ENCODE measurements at places on chromosomes 1 and 21.

- peak; percentile 47 for DNase-seq
Measured at GRCh38 chr1:162404550-162405160, 7.3 kb downstream of the SH2D1B start.

GRCh38 chr21:45256021-45256911, 31.4 kb downstream of the POFUT2 start:
- DNase-seq: no peak

GRCh38 chr1:47687631-47688460, 250.0 kb downstream of the FOXD2 start:
- no peak for DNase-seq

DNA sequence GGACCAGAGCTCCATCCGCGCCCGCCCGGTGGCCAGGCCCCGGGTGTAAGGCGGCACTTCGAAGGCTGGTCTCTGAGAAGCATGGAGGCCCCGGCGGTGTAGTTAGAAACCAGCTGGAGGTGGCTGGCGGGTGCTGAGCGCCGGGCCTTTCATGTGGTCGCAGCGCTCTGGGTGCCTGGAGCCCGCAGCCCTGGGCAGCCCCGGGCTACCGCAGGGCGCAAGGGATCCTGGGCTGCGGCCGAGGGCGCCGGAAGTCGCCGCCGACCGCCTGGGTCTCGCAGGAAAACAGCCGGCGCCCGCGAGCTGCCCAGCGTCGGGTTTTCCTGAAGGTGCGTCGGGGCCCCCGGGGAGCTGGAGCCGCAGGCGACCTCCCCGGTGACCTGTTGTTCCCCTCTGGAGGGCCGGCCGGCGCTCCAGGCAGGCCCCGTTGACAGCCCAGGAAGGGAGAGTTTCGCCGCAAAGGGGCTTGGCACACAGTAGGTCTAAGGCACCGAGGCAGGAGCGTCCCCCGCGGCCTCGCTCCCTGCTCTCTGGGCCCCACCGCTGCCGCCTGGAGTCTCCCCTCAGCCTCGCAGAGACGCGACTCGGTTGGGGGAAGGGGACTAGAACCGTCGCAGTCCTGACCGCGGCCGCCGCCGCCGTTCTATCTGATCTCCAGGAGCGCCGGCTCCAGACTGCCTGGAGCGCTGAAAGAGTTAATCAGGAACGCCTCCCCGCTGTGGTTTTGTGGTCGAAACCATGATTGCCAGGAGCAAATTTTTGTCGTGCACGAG, 2.7 kb downstream of the GRHL3 start:
- peak; percentile 39 for DNase-seq

DNA sequence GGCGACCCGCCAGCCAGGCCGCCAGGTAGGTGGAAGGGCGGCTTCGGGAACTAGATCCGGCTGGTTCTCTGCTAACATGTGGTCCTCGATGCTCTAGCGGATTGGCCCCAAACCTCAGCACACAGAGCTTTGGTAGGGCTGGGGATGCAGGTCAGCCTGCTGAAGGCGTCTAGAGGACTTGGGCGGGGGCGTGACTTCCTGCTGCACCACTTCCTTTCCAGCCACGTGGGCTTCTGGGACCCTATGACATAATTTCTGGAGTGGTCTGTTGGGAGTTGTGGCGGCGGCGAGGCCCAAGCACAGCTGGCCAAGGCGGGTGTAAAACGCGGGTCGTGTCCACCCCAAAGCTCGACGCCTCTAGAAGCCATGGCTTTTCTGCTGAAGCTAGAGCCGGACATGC, 124.5 kb downstream of the ATF6 start:
- no peak for DNase-seq

DNA sequence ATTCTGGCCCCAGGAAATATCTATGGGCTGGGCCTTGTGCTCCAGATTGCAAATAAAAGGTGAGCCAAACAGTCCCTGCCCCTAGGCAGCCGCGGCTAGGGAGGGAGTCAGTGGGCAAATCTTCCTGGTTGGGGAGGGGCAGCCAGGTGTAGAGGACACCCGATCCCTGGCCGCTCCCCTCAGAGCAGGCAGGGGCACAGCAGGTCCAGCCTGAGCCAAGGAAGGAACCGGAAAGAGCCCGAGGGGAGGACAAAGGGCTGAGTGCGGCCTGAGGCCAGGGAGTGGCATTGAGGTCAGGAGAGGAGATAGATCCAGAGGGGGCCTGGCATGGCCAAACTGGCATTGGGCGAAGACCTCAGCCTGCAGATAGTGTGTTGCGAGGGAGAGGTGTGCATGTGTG, 36.6 kb upstream of the ARF1 start:
- no peak for DNase-seq

DNA sequence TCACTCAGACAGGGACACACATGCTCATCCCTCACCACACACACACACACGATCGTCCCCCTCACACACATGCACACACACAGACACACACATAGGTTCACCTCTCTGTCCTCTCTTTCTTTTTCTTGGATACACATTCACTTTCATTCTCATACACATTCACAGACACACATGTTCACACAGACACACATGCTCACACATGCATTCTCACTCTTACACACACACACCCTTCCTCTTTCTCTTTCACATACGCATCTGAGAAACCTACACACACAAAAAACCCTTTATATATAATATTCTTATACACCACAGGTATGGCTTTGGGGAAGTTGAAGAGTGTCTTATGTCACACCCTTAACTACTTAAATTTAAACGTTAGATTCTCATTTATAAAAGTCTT, 248.6 kb upstream of the RUNX1 start:
- DNase-seq: peak; percentile 15

DNA sequence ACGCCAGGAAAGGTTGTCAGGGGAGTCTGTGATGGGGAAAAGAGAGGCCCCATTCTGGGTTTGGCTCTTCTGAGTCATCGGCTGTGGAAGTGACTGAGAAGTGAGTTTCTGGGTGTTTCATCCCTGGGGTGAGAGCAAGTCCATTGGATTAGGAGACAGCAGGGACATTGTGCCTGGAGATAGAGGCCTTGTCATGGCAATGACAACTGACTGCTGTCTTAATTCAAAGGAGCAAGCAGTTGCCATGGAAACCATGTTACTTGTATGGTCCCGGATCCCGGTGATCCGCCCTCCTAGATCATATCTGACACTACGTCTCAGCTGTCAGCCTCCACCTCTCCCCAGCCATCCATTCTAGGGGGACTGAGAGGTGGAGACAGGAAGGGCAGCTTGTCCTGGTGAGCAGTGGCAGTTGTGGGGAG, 34.4 kb downstream of the KIAA0040 start:
- DNase-seq: no peak

- no peak for DNase-seq
Measured at GRCh38 chr1:29883411-29883832, 647.1 kb downstream of the PTPRU start.

DNA sequence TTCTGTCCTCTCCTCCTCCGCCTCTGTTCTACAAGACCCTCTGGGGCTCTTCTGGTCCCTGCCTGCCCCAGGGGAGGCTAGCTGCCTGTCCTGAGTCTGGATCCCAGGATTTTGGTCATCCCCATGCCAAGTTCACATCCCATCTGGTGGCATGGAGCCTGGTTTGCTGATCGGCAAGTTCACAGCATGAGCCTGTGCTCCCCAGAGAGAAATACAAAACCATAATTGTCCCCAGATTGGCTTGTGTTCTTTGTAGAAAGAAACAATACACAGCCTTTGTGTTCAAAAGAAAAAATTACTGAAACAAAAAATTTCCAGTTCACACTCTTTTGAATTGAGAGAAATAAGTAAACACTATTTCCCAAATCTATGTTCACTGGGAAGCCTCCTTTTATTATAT, 149.4 kb upstream of the ZC3H12A start:
- no peak for DNase-seq

- DNase-seq: no peak
Measured at GRCh38 chr1:246317332-246318035, 189.6 kb downstream of the SMYD3 start.

Data from suppressor macrophage treated with lipopolysaccharide for 4 hours (primary cell).